ENCODE measurements at places on chromosomes 3 and 15.

DNA sequence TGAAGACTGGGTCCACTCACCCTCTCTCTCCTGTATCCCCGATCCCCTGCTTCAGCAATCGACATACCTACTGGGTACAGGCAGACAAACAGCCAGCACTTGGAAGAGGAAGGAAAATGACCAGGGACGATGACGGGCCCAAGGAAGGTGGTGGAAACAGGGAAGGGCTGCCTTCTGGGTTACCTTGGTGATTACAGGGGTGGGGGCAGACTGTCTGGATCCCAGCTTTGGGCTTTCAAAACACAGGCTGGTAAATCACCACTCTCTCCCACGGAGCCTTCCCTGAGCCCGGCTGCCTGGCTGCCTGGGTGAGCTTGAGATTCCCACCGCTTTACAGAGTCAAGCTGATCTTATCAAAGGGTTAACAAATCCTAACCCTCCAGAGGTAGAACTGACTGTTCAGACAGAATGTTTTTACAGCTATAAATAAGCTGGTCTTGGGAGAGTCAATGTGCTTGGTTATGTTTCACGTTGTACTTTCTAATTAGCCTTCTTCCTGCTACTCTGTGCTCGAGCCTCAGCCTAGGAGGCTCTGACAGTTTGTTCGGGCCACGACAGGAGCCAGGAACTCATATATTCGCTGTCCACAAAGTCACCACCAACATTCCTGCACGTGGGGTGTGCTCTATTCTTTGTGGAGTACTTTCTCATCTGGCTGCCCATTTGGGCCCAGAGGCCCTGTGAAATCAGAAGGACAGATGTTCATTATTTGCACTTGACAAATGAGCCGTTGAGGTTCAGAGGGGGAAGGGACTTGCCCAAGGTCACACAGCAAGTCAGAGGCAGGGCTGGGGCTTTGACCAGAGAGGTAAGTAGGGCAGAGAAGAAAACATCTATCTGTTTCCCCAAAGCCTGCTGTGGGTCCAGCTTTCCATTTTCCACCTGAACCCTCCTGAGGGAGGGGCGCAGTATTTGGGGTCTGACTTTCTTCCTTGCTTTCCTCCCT lies 63.5 kb downstream of the FEM1B start:
- DNase-seq = no peak

GRCh38 chr3:32003380-32003779 lies 21.8 kb downstream of the ZNF860 start:
- DNase-seq = no peak

GRCh38 chr3:126257174-126257573 lies 76.8 kb upstream of the ALDH1L1 start:
- DNase-seq = no peak

DNA sequence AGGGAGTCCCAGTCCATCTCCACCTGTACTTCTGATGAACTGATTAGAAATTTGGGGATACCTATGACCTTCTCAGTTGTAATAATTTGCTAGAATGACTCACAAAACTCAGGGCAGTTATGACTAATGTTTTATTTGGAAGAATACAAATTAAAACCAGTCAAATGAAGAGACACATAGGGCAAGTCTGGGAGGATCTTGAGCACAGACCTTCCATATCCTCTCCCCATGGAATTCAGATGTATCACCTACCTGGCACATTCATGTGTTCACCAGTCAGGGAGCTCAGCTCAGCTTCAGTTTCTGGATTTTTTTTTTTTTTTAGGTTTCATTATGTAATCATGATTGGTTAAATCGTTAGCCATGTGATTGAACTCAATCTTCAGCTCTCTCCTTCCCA lies 247.7 kb downstream of the VGLL3 start:
- DNase-seq = no peak

DNA sequence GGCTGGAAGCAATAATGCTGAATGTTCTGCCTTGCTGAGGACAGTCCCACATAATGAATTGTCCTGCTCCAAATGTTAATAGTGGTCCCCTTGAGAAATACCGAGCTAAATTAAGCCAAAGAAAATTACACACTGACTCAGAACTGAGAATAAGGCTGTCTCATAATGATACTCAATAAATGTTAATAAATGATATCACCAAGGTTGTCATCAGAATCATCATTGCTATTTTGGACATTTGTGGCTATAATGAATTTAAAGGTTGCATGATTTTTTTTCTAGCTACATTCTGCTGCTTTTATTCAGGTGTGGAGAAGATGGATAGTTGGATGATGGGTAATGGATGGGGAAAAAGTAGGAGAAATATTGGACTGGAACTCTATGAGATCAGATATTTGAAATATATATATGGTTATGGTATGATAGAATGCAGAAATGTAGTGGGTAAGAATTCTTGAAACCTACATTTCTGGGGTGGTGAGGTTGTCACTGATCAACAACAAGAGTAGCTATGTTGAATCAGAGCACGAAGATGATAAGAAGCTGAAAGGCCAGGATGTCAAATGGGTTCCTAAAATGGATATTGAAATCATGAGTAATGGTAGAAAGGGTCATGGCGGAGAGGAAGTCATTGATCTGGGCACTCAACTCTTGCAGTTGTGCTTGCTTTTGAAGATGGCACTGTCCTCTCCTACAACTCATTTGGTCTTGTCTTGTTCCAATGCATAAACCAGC lies 12.8 kb downstream of the CHST2 start:
- no peak for DNase-seq

DNA sequence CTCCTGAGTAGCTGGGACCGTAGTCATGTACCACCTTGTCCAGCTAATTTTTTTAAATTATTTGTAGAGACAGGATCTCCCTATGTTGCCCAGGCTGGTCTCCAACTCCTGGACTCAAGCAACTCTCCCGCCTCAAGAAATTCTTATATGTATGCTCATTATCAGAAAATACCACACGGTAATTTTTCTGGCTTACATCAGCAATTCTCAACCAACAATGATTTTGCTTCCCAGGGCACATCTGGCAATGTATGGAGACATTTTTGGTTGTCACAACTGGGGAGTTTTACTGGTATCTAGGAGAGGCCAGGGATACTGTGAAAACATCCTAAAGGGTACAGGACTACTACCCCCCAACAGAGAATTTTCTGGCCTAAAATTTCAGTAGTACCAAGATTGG lies 10.8 kb downstream of the SRP14 start:
- DNase-seq = no peak

DNA sequence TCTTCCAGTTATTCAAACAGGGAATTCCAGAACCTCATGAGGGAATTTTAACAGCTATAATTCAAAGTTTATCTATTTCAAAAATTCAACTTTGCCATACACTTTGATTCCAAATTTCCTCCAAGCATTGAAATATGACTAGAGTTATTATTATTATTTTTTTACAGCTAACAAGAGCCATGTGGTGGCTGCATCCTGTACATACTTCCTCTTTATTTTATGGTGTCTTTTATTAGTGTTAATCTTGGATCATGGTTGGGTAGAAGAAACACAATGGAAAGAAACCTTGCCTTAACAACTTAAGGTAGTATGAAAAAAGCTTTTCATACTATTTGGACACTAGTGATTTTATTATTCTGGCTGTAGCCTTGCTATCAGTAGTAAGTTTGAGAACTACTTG lies 52.7 kb downstream of the TFG start:
- DNase-seq = no peak

DNA sequence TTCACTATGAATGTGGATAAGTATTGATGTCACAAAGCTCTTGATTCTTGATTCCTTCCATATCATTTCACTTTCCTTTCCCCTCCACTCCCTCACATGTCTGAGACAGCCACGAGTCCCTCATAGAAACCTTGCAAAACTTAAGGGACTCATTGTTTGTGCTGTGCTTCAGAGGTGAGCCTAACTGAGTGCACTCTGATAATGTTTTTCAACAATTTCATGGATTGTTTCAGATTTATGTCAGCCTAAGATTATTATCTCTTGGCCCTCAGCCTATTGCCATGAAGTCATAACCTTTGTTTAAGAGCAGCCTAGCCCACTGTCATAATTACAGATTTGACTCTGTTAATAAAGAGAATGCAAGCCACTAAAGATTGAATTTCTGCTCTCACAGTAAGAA lies 363.6 kb downstream of the MECOM start:
- DNase-seq = no peak

- DNase-seq = no peak
Measured at GRCh38 chr3:7038394-7038793, 177.5 kb downstream of the GRM7 start.

GRCh38 chr3:184815046-184815930 lies 3.3 kb downstream of the VPS8 start:
- DNase-seq = no peak

DNA sequence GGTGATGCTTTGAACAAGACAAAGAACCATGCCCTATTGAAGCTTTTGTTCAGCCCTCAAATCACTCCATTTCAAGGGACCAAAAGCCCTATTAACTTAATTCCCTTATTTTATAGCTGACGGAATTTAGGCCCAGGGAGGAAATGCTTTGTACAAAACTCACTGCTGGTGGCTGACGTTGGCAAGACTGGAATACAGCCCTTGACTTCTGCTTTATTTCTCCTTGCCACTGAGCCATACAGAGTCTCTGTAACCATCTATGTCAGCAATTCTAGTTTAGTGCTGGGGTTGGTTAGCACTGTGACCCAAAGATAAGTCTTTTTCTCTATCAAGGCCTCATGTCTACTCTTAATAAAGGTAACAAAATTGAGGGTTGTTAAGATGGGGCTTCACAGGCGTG lies 316.1 kb upstream of the TPRG1 start:
- no peak for DNase-seq

DNA sequence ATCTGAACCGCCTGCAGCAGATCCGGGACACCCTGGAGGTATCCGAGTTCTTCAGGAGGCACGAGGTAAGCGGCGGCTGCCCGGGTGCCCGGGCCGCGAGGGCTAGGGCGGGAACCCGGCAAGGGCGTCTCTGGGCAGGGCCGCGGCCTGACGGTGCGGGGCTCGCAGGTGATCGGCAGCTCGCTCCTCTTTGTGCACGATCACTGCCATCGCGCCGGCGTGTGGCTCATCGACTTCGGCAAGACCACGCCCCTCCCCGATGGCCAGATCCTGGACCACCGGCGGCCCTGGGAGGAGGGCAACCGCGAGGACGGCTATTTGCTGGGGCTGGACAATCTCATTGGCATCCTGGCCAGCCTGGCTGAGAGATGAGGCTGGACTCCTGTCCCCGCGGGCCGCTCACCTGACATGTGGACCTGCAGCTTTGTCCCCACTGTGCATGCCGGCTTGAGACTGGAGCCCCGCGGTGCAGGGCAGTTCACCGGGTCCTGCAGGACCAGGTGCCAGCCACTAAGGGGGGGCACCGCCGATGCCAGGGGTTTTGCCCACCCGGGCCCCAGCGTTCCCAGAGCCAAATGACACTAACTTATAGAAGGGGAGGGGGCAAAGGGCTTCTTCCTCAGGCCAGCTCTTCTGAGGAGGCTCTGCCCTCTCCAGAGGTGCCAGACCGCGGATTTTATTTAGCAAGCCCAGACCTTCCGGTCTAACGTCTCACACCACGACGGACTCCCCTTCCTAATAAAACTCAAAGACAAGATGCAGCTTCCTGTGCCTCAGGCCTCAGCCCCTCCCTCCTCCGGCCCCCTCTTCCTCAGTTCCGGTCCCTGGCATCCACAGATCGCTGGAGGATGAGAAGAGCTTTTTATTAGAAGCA lies 9.4 kb downstream of the ITPKA start:
- no peak for DNase-seq

DNA sequence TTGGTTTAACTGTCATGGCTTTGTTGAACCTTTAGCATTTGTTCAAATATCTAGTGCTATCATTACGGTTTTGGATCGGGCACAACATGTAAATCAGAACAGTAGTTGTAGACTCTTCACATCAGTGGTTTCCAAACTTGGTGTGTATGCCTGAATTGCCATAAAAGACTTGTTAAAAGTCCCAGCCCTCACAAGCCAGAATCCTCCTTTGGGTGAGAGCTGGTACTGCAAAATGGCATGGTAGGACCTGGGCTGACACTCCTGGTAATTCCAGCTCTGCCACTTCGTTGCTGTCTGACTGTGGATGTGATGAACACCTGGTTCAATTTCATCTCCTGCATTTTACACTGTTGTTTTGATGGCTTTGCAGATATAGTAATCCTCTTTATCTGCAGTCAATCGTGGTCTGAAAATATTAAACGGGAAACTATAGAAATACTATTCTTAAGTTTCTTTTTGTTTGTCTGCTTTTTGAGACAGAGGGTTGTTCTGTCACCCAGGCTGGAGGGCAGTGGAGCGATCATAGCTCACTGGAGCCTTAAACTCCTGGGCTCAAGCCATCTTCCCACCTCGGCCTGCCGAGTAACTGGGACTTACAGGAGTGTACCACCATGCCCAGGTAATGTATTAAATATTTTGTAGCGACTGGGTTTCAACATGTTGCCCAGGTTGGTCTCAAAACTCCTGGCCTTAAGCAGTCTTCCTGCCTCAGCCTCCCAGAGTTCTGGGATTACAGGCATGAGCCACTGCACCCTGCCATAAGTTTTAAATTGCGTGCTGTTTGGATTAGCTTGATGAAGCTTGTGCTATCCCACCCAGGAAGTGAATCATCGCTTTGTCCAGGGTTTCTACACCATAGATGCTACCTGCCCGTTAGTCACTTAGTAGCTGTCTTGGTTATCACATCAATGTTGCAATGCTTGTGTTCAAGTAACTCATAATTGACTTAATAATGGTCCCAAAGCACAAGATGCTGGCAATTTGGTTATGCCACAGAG lies 61.6 kb downstream of the RAB7A start:
- no peak for DNase-seq

- DNase-seq = no peak
Measured at GRCh38 chr15:70318594-70319465, 221.1 kb upstream of the TLE3 start.

- DNase-seq = no peak
Measured at GRCh38 chr3:66402596-66403290, 98.1 kb downstream of the LRIG1 start.

- DNase-seq = no peak
Measured at GRCh38 chr3:7646851-7647250, 785.9 kb downstream of the GRM7 start.

DNA sequence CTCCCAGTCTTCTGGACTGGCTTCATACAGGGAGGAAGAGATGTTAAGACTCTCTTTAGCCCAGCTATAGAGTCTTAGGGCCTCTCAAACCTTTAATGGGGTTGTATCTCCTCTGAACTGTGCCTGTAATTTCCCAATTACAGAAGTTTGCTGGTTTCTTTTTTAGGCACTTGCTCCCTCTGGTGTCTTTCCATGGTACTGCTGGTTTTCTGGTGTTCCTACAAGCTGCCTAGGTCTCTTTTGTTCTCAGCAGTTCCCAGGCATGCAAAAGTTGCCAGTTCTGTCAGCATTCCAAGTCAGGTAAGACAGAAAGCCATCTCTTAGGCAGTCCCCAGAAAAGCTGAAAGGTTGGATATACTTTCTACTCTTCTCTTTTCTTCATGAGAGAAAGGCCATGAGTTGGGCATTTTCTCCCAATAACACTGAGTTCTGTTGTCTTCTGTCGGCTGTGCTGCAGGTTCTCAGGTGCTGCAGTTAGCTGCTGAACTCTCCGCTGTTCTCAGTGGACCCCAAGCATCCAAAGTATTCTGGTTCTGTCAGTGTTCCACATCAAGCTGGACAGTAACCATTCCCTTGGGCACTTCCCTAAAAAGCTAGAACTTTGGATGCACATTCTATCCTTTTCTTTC lies 54.4 kb upstream of the EHHADH start:
- no peak for DNase-seq

Data from cortex of kidney (tissue), 1 donor.